GM12864 (cell line): ENCODE measurements at places on chromosomes 16 and 17.

GRCh38 chr16:15907863-15908478 is 19.6 kb upstream of the CEP20 start:
- DNase-seq, result peak; percentile 99

DNA sequence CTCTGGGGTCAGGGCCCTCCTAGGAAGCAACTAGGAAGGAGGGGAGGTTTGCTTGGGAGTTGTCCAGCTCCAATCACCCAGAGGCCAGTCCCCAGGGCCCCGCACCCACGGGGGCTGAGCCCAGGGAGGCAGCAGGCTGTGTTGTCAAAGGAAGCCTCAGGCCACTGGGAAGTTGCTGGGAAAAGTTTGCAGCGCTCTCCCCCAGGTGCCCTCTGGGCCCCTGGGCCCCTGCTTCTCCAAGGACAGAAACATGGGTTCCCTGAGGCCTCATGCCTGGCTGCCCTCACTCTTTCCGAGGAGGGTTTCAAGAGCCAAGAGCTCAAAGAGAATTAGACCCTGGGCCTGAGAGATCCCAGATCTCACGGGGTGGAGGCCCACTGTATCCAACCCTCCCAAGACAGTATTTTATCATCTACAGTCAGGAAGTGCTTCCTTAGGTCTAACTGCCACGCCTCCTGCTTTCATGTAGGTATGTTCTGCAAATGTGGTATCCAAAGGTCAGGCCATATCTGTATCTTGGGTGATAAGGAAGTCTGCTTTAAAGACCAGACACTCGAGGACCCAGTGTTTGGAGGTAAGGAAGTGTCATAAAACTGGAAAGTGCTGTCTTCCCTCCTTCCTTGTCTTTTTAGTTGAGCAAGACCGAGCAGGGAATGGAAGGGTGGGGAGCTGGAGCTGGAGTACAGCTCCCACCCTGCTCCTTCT is 44.2 kb upstream of the ZNF423 start:
- DNase-seq, result no peak

GRCh38 chr17:4365103-4365627 is 1.3 kb downstream of the UBE2G1 start:
- DNase-seq, result peak; percentile 92

GRCh38 chr16:17392127-17392856 is 78.5 kb downstream of the XYLT1 start:
- DNase-seq, result no peak

- no peak for DNase-seq
Observed at GRCh38 chr17:82548681-82549303, 29.3 kb downstream of the FOXK2 start.

GRCh38 chr17:64295146-64295545 is 32.1 kb upstream of the TEX2 start:
- DNase-seq, result no peak

DNA sequence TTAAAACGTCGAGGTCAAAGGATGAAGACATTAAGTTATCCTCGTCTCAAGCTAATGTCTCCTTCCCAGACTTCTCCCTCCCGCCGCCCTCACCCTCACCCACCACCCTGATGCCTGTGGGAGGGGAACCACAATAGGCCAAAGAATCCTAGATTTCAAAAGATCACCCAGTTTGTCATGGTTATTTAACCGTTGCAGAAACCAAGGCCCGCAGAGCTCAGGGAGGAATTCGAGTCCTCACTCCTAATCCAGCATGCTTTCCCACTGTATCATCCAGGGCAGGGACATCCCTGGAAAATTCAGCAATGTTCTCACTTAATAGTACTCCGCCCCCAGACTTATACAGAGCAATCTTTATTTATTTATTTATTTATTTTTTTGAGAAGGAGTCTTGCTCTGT is 41.8 kb upstream of the MYH10 start:
- DNase-seq, result no peak

DNA sequence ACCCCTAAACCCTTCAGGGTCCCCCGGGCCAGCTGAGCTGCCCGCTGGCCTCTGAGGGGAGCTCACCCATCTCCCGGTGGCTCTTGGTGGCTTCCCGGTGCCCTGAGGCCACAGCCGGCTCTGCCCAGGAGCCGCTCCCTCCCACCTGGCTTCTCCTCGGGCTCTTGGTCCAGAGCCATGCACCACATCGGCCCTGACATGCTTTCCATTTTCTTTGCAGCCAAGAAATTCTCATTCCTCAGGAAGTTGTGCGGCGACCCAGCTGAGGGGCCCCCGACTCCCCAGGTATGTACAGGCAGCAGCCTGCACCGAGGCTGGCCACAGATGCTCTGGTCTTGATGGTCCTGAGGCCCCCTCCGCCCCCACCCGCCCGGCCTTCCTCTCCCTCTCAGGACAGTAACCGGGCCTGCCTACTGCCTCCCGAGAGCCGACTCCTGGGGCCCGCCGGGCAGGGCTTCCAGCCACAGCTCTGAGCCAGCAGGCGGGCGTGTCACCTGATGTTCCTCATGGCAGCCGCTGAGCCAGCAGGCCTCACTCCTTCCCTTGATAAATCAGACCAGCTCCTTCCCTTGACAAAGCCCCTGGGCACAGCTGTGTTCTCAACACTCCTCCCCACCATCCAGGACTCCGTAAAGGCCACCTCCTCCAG is 28.4 kb upstream of the ZFPM1 start:
- no peak for DNase-seq

DNA sequence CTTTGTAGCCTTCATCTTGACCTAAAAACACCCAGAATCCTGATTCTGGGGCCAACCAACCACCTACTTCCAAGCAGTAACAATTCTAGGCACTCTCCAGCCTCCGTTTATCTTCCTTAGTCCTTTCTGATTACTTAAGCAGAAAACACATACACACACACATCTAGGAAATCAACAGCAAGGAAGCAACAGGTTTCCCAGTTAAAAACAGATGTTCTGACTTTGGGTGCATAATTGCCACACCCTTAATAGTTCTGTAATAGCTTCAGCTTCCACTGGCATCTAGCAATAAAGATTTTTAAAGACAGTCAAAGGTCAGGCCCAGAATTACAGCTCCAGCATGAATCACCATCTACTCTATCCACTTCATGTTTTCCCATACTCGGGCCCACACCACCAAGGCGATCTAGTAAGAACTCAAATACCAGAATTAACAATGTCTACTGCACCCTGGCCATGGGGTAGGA is 2.6 kb downstream of the ARHGAP17 start:
- no peak for DNase-seq

DNA sequence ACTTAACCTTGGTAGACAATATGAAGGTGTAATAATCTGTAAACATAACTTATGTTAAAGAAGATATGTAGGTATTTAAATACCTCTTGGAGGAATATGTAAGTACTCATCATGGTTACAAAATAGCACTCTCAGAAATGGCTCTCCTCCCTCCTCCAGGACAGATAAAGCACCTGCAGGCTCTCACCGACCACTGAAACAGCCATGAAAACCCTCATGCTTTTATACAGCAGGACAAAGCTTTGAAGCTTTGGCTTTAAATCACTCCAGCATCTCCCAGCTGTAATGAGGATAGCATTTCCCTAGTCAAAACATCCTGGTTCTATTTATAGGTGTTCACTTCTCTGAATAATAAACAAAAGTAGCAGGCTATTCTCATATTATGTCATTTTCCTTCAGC is 69.1 kb upstream of the PMFBP1 start:
- DNase-seq, result no peak
